ENCODE measurements at places on chromosomes 13 and 19.

GRCh38 chr13:48853728-48854102 is 122.0 kb upstream of the FNDC3A start:
- no peak for DNase-seq

- DNase-seq, result no peak
These were observed 43.2 kb upstream of the ALOX5AP start for GRCh38 chr13:30692113-30692512.

- DNase-seq, result no peak
These were observed 269.1 kb downstream of the NDFIP2 start for GRCh38 chr13:79749984-79750551.

- DNase-seq, result no peak
These were observed at the start of gene WASF3 for GRCh38 chr13:26557393-26558073. TSS of gene WASF3 (plus strand) at chr13:26557683. CDS start at chr13:26642271, 84,588 bp downstream.

DNA sequence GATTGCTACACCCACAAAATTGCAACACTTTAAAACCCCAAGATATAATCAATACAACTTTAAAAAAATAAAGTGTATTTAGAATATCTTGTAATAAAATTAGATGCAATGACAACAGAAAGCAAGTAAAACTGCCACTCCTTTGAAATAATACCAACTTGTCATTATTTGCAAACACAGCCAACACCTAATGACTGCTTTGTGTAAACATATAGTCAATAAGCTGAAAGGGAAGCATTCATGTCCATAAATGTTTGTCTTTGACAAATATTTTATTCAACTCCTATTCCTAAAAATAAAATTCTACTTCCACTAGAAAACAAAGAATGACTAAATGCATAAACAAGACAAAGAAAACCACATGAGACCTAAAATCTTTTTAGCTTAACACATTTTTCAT is 6.6 kb downstream of the SMAD9 start:
- no peak for DNase-seq

DNA sequence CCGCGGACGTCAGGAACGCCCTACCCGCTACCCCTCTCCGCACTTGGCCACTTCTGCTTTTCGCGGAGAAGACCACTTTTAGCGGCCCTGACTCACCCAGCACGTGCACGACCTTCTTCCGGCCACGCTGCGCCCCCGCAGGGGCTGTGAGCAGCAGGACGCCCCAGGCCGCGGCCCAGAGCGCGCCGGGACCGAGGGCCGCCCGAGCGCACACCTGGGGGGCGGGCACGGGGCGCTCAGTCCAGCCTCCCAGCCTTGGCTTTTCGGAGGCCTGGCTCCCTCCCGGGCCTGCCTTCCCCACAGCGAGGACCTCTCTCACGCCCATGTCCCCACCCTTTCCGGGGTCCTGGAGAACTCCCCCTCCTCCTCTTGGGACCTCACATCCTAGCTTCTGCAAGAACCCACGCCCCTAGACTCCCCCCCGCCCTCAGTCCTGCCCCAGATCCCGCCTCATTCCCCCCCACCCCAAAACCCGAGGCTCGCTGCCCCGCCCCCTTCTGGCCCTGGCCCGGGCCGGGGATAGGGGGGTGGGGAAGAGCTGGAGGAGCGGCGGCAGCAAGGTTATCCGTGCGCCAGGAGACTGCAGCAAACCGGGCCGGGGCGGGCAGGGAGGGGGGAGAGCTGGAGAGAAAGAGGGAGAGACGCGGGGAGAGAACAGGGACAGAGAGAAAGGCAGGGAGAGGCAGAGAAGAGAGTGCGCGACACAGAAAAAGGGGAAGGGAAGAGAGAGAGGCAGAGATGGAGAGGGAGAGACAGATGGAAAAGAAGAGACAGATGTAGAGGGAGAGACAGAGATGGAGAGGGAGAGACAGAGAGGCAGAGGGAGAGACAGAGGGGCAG is 11.5 kb downstream of the TM6SF2 start:
- DNase-seq, result no peak

DNA sequence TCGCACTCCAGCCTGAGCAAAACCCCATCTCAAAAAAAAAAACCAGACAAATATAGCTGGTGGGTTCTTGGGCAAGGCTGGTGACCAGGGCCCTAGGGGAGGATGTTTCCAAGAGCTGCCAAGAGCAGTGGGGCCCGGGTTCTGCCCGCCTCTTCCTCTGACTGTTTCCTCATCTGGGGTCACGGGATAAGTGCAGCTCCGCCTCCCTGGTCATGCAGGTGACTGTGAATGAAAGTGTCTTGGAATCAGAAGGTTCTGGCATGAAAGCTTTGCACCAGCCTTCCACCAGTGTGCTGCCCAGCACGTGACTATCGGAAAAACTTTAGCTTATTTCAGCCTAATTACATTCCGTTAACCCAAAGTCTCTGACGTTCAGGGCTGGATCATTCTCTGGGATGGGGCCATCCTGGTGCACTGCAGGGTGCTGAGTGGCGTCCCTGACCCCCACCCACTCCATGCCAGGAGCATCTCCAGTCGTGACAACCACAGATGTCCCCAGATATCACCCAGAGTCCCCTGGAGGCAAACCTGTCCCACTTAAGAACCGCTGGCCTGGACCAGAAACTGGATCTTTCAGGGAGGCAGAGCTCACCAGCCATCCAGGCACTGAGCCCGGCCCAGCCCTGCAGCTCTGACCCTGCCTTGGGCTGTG is 85.6 kb downstream of the GNG7 start:
- no peak for DNase-seq

All from effector memory CD4-positive, alpha-beta T cell (primary cell).